Thoracic aorta (tissue), 2 donors: ENCODE measurements at places on chromosomes 1 and 21. TPM values are rescaled to one million over a fixed set of nuclear protein-coding genes. Genes with fewer than 3 reads are reported as not detected.

Gene RGS1
- 54.0 TPM for total RNA-seq

Gene AVPR1B
- total RNA-seq = not detected

GRCh38 chr1:2400576-2400909, 8.9 kb downstream of the RER1 start:
- DNase-seq = no peak

GRCh38 chr1:32733582-32734321, 31.2 kb upstream of the SYNC start:
- DNase-seq = no peak

DNA sequence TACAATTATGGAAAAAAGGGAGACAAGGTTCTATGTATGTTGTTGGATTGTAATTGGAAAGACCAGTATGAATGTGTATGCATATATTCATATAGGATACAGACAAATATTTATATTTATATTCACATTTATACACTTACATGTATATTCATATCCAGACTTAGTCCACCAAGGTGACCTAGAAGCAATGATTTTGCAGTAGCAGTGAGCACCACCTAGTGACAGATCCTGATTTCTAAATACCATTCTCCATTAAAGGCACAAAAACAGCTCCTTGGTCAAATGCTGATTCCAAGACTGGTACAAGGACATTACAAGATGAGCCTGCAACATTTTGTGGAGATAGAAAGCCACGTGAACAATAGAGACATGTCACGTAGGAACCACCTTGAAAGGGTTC, 153.4 kb downstream of the SDCCAG8 start:
- DNase-seq = no peak

DNA sequence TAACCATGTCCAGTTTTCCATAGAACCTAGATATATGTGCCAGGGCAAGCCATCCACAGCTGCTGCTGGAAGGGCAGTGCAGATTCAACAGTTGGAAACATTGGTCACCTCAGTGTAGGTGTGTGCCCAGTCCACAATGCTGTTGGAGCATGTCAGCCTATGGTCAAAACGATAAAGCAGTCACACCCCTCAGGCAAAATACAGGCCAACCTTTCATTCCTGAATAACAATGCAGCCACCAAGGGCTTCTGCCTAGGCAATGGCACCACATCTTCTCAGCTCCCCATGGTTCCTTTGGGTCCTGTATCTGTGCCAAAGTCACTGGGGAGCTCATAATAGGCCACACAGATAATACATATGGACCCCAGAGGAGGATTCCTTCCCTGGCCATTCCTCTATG, 15.1 kb upstream of the TBX19 start:
- DNase-seq = no peak

DNA sequence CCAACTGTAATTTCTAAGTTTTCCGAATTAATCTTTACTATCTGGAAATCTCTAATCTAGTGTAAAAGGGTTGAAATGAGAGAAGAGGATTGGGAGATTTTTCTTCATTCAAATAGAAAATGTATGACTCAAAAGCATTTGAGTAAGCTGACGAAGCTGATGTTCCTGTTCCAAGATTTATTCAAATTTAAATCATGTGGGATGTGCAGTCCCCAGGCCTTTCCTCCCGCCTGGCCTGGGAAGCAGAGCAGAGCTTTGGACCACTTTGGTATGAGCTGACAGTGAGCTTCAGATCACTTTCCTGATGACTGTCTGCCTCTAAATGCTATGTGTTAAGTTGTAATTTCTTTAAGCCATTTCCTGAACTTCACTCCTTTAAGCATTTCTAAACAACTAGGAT, 192.0 kb downstream of the DHRS3 start:
- no peak for DNase-seq

DNA sequence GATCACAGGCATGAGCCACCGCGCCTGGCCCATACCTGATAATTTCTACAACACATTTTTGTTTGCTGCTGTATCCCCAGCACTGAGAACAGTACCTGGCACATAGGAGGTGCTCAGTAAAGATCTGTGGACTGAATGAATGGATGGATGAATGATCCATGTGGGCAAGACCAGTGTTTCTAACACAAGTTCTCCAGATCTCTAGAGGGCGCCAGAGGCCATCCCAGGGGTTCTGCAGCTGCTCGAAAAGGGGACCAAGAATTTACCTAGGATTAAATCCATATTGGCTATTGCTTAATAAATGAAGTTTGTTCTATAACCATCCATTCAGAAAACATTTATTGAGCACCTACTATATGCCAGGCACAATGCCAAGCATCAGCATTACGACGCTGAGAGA, 167.7 kb downstream of the ACTL8 start:
- DNase-seq = no peak

DNA sequence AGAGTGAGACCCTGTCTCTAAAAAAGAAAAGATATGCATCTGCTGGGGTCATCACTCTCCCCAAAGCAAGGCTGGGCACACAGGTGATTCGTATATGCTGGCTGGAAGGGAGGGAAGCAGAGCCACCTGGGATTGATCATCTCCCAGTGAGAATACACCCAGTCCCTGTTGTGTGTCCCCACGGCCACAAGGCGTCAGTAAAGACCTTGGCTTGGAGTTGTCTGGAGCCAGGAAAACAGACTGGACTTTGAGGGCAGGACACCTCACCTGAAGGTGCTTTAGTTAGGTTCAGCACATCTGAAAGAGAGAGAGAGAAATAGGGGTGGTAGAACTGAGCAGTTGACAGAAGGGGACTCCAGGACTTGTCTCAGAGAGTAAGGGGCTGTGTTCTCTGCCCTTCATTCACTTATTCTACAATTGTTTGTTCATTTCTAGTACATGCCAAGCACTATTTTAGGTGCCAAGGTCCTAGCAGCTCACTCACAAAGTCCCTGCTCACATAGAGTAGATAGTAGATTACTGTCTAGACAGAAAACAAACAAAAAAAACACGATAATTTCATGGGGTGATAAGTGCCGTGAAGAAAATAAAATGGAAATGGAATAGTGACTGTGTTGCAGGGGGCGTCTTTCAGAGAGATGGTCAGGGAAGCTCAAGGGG, 13.5 kb downstream of the CITED4 start:
- no peak for DNase-seq

DNA sequence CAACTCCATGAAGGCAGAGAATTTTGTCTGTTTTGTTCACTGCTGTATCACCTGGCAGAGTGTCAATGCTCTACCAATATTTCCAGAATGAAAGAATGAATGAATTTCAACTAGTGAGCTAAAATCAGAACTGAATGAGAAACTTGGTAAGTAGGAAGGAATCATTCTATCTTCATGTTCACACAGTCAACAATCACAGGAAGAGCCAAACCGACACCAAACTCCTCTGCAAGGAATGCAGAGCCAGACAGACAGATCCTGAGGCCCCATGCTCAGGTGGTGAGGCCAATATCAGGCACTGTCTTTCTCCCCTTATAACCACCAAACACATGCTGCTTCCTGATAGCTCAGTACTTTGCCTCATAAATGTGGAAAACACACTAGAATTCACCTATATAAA, 139.1 kb downstream of the SLC45A1 start:
- no peak for DNase-seq

DNA sequence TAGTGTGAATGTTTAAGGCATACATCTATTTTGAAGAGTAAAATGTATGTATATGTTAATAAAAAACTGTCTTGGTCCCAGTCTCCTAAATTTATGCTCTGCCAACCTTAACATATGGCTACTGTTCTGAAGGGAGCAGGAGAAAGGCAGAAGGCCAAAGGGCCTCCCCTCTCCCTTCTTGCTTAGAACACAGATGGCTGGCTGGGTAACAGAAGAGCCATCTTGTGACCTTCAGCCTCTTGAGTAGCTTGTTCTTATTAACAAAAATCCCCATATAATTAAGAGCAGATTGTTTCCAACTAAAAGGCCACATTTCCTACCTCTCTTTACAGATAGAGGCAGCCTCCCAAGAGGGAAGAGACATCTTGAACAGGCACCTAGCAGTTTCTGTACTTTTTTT, 36.1 kb downstream of the EPB41 start:
- no peak for DNase-seq

GRCh38 chr1:214351551-214352277, 70.8 kb downstream of the SMYD2 start:
- DNase-seq = no peak

GRCh38 chr1:51570063-51570710, 46.7 kb upstream of the OSBPL9 start:
- DNase-seq = no peak

- DNase-seq = no peak
Measured at GRCh38 chr21:36769051-36769839, 70.3 kb downstream of the SIM2 start.

GRCh38 chr1:18939398-18940302, 16.8 kb downstream of the IFFO2 start:
- DNase-seq = no peak
